Choroid plexus epithelial cell (primary cell): ENCODE measurements at places on chromosomes 13 and 19.

DNA sequence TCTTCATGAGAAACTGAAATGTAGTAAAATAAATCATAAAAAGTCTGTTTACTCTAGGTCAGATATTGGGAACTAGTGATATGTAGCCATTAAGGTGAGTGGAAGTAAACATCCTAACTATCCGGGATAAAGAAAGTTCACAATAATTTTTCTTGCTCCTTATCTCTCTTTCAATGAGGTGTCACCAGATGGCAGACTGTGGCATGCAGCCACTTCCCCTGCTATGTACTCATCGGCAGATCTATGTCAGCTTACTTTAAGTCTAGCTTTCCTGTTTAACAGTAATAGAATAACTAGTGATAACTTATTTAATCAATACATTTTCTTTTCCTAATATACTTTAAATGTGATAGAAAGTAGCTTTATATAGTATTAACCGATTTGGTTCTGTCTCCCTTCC, 181.9 kb downstream of the NDFIP2 start:
- DNase-seq = peak; percentile 9

DNA sequence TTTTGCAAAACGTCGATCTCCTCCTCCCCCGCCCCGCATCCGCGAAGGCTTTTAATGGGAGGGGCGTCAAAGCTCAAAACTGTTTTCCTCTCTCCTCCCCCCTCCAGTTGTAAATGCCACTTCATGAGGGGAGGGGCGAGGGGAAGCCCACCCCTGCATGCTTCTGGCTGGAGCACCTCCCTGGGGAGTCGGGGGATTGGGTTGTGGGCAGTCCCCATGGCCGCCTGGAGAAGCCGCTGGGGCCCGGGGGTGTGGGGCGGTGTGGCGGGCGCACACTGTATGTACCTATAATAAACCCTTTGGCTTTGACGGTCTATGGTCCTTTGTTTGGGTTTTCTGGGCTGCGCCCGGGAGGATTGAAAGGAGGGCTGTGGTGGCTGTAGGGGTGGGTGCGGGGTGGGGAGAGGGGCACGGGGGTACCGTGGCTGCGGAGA, 505 bp upstream of the SHKBP1 start:
- DNase-seq = no peak

- no peak for DNase-seq
Measured at GRCh38 chr19:13865571-13866462, 11.1 kb upstream of the NANOS3 start.

DNA sequence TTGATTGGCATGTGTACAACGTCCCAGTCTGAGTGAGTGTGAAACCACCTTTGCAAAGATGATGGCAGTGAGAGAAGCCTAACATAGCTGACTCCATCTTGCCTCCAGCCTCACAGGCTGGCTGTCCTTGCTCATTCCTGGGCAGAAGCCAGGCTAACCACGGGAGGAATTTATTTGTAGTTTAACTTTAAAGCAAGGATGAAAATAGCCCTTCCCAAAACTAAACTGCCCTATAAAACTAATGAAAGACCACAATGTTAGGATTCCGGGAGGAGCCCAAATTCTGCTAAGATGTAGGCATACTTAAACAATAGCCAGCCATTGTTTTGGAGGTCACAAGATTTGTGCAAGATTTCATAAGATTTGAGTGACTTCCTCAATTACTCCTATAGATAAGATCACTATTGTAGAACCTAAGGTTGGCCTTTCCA, 96.6 kb upstream of the LSM14A start:
- peak; percentile 20 for DNase-seq
